ENCODE measurements at places on chromosomes 16 and 17.

GRCh38 chr17:799261-799660 lies 17.1 kb downstream of the MRM3 start:
- no peak for DNase-seq

DNA sequence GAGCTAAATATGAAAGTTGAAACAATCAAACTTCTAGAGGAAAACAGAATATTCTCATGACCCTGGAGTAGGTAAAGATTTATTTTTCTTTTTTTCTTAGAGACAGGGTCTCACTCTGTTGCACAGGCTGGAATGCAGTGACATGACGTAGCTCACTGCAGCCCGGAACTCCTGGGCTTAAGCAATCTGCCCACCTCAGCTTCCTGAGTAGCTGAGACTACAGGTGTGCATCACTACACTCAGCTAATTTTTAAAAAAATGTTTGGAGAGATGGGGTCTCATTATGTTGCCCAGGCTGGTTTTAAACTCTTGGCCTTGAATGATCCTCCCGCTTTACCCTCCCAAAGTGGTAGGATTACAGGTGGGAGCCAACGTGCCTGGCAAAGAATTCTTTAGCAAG lies 15.5 kb downstream of the IKZF3 start:
- DNase-seq = no peak

DNA sequence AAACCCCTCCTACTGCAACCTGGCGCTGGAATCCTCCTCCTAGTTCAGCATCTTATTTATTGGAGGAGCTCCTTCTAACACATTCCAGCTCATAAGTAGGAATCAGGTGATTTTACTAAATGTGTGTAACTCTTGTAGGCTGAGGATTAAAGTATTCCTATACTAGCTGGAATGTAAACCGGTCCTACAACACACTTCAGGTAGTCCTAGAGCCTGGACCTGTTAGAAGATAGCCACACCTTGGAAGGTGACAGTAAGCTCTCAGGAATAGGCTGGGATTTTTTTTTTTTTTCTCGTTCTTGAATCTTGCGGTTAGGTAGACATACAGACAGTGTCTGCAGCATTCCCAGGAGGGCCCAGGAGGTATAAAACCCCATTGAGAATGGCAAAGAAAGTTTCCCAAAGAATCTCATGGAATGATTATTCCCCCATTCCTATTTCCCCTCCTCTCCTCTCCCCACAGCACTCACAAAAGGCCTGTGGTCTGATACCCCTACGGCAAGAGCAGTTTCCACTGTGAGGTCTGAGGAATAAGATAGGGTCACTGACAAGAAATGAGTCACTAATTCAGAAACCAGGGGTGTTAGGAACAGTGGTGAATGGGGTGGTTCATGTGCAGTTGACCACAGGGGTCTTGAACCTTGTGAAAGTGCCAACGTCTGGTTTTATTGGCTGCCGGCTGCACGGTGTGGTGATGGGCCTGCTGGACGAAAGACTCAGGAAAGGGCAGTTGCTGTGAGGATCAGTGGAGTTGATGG lies 267.1 kb downstream of the UTP18 start:
- no peak for DNase-seq

- no peak for DNase-seq
Measured at GRCh38 chr17:1769822-1770477, 8.1 kb downstream of the SERPINF1 start.

DNA sequence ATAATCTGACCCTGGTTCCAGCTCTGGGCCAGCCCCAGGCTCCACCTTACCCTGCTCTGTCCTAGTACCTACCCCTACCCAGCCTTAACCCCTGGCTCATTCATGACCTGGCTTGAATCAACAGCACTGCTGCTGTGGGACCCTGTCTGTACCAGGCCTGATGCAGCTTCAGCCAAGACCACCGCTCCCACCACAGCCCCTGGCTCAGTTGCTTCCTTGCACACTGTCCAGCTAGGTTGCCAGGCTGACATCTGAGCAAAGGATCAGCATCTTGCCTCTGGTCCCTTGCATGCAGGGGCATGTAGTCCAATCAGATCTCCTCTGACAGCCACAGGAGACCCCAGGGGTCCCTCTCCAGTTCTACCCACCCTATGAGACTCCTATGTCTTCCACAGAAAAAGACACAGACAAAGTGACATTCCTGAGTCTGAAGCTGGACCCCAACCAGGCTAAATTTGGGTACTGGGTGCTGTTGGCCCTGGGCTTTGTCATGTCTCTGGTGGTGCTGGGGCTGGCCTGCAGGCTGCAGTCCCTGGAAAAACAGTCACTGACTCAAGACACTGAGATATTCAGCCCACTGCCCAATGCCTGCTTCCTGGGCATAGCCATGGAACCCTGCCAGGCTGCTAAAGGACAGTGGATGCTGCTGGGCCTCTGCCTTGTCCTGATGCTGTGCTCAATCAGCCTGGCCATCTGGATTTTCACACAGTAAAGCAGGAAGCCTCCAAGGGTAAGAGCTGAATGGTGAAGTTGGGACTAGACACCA lies 3.9 kb upstream of the KCNH6 start:
- no peak for DNase-seq

GRCh38 chr17:69144331-69145255 lies 2.9 kb upstream of the ABCA6 start:
- DNase-seq = no peak

DNA sequence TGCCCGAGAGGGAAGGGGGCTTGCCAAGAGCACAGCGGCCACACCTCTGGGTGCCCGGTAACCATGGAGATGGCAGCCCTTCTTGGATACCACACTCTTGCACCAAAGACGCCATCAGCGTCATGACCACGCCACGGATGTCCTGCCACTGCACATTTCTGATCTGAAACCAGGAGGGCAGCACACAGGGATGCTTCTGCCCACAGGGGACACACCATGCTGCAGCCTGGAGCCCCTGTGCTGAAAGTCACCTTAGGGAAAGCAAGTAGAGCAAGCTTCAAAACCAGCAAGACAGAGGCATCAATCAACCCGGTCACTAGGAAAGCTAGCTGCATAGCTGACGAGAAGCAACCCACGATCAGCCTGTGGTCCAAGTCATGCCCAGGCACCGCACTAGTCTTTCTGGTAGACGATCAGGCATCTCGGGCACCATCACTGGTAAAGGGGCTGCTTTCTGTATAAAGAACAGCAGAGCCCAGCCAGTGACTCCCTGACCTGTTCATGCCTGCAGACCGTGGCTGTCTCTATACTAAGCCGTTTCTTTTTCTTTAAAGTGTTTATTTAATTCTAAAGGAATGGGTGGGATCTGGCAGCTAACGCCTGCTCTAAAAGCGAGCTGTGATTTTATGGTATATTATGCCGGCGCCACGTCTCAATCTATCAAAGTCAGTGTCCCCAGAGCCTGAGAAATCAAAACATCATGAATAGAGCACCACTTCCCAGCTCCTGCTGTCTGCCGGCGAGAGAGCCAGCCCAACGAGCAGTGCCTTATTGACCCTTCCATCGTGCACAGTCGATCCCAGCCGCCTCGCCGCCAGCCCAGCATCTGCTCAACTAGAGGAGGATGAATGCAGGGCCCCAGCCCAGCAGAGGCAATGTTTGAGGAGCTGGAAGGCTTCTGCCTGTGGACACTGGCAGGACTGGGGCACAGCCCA lies 244.7 kb downstream of the RBFOX3 start:
- no peak for DNase-seq

DNA sequence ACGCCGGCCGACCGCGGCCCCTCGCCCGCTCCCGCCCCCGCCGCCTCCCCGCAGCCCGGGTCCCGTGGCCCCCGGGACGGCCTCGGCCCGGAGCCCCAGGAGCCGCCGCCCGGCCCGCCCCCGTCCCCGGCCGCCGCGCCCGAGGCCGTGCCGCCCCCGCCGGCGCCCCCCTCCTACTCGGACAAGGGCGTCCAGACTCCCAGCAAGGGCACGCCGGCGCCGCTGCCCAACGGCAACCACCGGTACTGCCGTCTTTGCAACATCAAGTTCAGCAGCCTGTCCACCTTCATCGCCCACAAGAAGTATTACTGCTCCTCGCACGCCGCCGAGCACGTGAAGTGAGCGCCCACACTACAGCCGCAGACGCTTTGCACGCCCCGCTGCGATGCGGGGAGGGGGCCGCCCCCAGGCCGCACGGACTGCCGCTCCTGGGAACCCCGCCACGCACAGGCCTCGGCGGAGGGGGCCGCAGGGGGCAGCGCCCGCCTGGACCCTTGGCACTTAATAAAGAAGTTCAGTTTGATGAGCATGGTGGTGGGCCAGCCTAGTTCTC lies 35.5 kb upstream of the ZC3H18 start:
- DNase-seq = no peak

GRCh38 chr16:48607056-48607825 lies 2.7 kb downstream of the N4BP1 start:
- no peak for DNase-seq

Data from foreskin melanocyte (primary cell).